ENCODE measurements at places on chromosomes 2 and 18.

DNA sequence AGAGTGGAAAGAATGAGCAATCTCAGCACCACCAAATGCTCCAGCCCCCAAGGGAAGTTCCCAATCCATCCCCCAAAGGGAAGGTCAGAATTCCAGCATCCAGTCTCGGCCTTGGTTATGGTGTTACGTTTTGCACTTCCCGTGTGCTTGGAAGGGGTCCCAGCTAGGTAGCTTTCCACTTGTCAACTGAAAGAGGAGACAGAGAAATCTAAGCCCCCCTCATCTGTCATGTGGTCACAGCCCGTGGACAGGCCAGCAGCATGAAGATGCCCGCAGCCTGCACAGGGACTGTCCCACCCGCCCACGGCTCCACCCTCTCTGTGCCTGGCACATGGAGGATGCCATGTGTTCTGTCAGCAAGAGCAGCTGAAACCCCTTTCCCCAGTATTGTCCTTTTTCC, 32.1 kb downstream of the RHOB start:
- DNase-seq = no peak

- no peak for DNase-seq
These were observed 810.4 kb upstream of the HS6ST1 start for GRCh38 chr2:129129087-129129486.

- DNase-seq = peak; percentile 30
These were observed at the start of gene LGALSL for GRCh38 chr2:64453770-64454385. Gene LGALSL (plus strand): TSS chr2:64454162. CDS start chr2:64454546, 384 bp downstream.

DNA sequence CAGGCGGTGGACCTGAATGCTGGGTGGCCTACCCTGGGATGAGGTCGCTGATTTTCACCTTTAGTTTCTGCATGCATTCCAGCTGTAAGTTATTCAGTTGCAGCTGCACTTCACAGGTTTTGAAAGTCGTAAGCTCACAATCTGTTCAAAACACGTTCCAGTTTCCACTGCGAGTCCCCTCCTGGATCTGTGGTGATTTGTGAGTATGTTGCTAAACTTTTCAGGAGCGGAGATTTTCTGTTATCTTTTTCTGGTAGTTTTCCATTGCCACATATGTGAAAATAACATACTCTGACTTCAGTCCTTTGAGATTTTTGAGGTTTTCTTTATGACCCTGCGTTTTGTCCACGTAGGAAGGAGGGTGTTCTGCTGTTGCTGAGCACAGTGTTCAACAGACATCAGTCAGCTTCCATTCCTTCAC, 102.1 kb downstream of the SNTG2 start:
- DNase-seq = no peak

DNA sequence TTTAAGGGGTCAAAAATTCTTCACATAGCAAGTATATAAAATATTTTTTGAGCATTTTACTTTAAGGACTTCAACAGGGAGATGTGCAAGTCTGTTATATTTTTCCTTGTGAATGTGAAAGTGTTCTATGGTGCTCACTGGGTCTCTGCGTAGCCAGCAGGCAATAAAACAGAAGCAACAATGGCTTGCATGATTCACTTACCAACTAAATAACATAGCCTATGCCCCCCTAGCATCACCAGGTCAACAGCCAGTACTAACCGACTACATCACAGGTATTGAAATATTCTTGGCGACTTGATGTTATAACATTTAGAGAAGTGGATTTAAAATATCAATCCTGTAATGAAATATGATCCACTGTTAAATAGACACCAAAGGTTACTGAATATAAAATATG, 398.9 kb downstream of the XIRP2 start:
- no peak for DNase-seq

- DNase-seq = no peak
These were observed 83.7 kb downstream of the SDC1 start for GRCh38 chr2:20141056-20141762.

DNA sequence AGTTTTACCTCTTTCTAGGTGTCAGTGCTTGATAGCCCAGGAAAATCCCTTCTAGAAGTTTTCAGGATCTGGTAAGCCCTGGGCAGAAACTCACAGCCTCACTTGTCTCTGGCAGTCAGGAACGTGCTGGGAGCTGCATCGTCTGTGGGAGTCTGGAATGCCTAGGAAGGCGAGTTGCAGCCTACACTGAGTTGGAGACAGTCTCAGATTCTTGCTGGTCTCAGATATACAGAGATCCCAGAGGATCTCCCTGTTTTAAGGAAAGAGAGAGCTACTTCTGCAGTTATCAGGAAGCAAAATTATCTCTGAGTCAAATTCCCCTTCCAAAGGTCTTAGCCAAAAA, 104.4 kb upstream of the CDC42EP3 start:
- no peak for DNase-seq

GRCh38 chr18:46497129-46497528, 159.9 kb downstream of the LOXHD1 start:
- DNase-seq = peak; percentile 7

Data from activated CD4-positive, alpha-beta T cell treated with anti-CD3 and anti-CD28 coated beads, Interleukin-2, amount 50 U/mL, for 1 hour (primary cell).